ENCODE measurements at places on chromosomes 13 and 19.

DNA sequence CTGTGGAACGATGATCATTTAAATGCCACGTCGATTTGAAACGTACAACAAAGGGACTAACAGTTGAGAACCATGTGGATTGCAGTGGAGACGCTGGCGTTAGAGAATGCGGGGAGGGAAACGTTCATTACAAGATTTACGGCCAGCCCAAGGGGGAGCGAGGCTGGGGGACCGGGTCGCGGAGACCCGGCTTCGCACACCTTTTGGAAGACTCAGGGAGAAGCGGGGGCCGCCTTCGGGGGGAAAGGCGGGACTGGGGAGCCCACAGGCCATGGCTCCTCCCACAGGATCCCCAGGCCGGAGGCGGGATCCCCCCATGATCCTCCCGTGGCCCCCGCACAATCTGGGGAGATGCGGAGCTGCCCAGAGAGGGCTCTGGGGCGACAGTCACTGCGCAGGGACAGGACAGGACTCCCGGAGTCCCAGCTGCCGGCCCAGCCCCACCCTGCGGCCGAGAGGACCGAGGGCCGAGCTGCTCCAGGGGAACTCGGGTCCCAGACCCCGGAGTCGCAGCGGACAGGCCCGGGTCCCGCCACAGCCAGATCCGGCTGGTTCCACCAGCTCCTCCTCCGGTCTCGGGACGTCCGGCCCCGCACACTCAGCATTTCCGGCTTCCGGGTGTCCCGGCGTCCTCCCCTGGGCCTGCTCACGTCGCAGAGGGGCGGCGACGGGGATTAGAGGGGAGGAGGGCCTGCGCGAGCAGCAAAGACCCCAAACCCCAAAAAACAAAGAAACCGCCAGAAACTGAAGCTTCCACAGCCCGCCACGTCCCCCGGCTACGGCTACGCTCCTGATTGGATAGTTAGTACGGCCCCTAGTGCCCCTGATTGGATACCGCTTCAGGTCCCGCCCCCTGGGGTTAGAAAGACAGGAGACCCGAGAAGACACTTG lies 21.1 kb upstream of the OR10H1 start:
- peak; percentile 88 for DNase-seq

DNA sequence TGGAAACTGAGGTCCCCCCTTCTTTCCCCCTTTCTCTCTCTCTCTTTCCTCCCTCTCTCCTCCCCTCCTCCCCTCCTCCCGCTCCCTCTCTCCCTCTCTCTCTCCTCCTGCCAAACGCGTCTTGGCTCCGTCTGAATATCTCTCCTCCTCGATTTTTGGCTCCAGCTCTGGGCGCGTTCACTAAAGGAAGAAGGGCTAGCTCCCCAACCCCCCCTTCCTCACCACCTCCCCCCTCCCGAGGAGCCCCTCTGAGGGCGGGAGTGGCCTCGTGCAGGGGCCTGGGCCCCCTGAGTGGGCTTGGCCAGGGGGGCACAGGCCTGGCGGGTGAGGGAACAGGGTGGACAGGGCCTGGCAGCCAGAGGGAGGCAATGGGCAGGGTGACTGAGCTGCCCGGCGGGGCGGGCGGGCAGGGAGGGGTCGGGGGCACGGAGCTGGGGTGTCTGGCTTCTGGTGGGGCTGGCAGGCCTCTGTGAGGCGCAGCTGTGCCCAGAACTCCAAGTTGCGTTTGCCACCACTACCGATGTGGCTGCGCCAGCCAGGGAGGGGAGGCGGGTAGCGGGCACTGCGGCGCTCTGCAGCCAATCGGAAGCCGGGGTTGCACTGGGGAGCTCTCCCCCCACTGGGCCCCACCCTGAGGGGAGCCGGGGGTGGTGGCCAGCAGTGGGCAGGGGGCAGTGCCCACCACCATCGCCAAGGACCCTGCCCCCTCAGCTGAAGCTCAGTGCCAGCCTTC lies 7.1 kb downstream of the NFIX start:
- no peak for DNase-seq

DNA sequence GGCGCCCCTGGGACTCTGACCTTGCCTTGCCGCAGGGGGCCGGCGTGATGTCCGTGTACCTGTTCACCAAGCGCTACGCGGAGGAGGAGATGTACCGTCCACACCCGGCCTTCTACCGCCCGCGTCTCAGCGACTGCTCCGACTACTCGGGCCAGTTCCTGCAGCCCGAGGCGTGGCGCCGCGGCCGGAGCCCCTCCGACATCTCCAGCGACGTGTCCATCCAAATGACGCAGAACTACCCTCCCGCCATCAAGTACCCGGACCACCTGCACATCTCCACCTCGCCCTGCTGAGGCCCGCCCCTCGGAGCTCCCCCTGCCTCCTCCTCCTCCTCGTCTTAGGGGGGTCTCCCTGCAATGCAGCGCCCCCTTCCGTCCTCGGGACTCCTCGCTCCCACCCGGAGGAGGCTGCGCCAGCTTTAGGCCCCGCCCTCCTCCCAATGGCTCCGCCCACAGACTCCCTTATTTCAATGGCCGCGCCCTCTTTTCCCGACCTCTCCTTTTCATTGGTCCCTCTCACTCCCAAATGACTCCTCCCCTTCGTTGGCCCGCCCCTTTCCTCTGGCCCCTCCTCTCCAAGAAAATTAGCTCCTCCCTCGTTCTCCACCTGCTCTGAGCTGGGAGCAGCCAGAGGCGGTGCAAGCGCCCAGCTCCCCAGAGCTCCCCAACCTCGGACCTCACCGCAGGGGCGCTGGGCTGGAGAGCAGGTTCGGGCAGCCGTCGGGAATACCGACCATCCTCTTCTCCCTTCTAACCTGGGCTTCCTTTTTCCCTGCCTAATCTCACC lies 20.5 kb upstream of the CACNG8 start:
- no peak for DNase-seq

- no peak for DNase-seq
Measured at GRCh38 chr13:106088085-106088484, 447.4 kb downstream of the EFNB2 start.

DNA sequence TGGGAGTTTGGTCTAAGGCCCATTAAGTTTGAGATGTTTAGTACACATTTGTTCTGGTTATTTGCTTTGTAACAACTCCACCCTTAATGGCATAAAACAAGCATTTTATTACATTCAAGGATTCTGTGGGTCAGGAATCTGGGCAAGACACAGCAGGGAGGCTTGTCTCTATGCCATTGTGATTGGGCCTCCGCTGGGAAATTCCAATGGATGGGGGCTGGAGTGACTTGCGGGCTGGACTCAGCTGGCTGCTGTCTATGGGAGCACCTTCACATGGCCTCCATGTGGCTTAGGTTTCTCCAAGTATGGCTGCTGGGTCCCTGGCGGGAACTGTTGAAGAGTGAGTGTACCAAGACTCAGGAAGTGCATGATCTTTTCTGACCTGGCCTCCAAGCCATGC lies 159.0 kb downstream of the PAN3 start:
- DNase-seq, result no peak

- DNase-seq, result no peak
Measured at GRCh38 chr19:1944088-1944915, 3.3 kb downstream of the CSNK1G2 start.

DNA sequence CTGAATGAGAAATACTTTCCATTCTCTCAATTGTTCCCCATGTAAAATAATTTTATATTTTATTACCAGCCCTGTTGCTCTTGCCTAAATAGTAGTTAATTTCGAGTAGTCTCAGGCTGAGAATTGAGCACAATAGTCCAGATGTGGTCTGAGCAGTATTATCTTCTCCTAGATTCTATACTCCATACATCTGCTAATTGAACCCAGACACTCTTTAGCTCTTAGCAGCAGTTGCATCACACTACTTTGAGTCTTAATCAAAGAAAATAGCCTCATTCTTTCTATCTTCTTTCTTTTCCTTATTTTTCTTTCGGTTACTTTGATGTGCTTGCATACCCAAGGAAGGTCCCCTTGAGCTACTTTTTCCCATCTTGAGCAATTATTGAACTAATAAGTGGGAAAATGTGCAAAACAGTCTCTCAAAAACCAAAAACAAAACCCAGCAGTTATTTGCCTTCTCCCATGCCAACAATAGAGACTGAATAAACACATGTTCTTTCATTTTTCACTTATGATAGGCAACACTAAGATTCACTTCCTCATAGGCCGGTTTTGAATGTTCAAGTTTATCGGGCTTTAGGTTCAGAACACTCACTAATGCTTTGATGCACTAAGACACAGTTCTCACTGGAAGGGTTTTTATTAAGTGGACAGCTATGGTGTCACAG lies 204.5 kb downstream of the POU4F1 start:
- no peak for DNase-seq

- no peak for DNase-seq
Measured at GRCh38 chr19:49084206-49085019, 838 bp upstream of the SNRNP70 start.

DNA sequence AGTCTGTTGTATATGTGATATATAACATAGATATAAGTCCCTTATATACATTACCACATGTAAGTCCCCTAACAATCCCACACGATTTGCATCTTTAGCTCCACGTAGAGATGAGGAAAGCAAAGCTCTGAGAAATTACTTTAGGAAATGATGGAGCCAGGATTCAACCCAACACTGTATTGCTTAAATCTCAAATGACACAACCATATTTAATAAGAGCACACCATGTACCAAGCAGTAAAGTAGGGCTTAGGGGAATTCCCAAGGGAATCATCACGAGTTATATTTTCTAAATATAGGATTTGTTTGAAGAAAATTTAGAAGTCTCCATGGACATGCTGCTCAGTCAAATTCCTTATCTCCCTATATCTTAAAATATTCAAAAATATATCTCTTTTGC lies 61.3 kb upstream of the POMP start:
- no peak for DNase-seq

- DNase-seq, result no peak
Measured at GRCh38 chr19:28426730-28427225, 786.2 kb downstream of the UQCRFS1 start.

DNA sequence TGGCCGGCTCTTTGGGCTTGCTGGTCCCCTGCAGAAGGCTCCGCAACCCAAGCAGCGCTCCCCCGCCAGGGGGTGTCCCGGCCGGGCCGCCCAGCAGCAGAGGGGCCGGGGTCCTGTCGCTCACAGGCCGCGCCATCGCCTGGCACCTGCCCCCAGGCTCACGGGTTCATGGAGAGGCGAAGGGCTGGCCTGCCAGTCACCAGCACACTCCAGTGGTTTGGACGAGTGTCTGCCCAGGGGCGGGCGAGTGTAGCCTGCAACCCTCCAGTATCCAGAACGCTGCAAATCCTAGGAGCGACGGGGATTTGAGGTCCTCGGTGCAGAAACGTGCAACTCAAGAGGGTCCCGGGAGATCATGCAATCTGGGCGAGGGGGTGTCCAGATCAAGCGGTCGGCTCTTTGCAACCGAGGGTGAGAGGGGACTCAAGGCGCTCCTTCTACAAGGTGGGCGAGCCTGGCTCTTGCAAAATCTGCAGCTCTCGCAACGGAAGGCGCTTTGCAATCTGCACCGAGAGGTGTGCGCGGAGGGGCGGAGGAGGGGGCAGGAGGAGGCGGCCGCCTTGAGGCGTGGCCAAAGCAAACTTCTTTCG lies at the start of gene DBP:
DBP (minus strand) TSS at position 521 of the 590 bp plus-strand sequence; CDS start at position 136, 385 bp downstream.
- DNase-seq, result no peak

GRCh38 chr13:103328899-103329298 lies 262.7 kb upstream of the SLC10A2 start:
- no peak for DNase-seq

DNA sequence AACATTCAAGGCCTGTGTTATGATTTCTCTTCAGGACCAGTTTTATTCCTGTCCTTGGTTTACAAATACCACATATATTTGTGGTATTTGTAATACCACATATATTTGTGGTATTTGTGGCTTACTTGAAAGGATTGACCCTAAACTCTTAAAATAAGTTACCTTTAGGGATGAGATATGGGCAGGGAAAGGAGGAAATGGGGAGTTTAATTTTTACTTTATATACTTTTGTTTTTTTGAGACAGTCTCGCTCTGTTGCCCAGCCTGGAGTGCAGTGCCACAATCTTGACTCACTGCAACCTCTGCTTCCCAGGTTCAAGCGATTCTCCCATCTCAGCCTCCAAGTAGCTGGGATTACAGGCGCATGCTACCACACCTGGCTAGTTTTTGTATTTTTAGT lies 2.3 kb upstream of the TGDS start:
- no peak for DNase-seq

DNA sequence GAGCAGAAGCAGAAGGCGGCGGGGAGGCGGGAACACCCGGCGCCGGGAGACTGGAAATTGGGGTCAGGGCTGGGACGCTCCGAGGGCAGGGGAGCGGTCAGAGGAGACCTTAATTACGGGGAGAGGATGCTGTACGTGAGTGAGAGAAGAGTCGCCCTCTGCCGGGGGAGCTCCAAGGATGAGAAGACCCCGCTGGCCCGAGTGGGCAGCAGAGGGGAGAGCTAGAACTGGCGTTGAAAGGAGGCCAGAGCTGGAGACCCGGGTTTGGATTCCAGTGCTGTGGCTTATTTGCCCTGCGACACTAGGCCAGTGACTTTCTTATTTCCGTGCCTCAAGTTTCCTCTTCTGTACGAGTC lies 536 bp downstream of the FAM32A start:
- DNase-seq, result peak; percentile 31

DNA sequence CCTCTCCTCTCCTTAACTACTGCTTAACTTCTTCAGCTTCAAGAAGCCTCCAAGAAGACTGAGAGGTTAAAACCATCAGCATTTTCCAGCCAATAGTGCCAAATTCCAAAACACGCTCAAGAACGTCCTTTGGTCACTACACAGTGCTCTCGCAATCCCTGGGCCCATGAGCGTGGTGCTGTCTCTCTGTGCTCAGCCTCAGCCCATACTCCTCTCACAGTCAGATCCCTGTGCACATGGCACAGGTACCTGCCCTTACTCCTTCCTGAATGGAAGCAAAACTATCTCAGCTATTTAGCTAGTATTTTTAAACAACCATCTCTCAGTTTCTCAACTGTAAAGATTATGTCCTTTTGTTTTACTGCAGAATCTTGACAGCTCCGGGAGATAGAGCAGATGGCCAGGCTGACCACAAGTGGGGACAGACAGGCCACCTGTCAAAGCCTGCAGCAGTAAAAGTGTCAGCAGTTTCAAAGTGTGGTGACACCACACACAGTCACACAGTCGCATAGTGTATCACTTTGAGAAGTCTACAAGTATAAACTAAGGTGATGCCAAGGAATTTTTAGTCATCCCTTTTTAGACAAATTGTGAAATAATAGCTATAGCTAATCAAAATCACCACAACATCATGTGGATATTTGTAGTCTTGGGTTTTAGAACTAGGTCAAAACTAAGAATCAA lies 35.7 kb downstream of the DZIP1 start:
- no peak for DNase-seq

GRCh38 chr13:51397262-51397941 lies 55.4 kb downstream of the INTS6 start:
- no peak for DNase-seq

DNA sequence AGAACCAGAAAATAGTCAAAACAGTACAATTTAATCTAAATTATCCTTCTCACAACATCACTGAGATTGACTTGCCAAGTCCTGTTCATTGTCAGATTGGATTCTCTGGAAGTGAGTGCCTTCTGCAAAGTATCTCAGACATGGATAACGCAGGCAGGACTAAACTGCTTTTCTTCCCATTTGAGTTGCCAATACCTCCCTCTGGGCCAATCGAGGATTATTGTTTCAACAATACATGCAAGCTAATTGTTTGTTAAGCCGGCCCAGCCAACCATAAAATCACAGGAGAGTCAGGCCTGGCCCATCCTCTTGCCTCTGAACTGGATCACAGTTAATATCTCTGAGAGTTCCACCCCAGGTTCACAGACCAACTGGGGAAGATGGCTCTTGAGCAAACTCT lies 240.0 kb downstream of the ENOX1 start:
- no peak for DNase-seq
